ENCODE measurements at places on chromosomes 12 and 14.
A peak's percentile ranks its signal among the peaks of the same experiment; 100 is the strongest.

GRCh38 chr12:92142251-92142926, 3.3 kb downstream of the BTG1 start:
- no peak for DNase-seq

DNA sequence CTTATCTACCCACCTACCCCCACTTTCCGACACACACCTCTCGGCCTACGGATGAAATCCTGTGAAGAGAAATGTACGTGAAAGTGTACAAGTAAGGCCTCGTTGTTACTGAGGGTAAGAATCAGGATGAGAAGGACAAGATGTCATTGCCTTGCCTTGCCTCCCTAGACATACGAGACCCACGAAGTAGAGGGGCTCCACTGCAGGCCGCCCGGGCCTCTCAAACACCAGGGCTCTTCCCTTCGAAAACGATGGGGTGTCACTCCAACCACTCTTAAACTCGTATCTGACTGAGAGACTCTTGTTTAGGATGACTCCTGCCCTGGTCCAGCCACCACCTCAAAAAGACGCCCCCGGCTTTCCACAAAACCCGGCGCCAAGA, 498 bp downstream of the RACGAP1 start:
- no peak for DNase-seq

- DNase-seq: no peak
Observed at GRCh38 chr12:6791931-6792520, 2.7 kb downstream of the CD4 start.

DNA sequence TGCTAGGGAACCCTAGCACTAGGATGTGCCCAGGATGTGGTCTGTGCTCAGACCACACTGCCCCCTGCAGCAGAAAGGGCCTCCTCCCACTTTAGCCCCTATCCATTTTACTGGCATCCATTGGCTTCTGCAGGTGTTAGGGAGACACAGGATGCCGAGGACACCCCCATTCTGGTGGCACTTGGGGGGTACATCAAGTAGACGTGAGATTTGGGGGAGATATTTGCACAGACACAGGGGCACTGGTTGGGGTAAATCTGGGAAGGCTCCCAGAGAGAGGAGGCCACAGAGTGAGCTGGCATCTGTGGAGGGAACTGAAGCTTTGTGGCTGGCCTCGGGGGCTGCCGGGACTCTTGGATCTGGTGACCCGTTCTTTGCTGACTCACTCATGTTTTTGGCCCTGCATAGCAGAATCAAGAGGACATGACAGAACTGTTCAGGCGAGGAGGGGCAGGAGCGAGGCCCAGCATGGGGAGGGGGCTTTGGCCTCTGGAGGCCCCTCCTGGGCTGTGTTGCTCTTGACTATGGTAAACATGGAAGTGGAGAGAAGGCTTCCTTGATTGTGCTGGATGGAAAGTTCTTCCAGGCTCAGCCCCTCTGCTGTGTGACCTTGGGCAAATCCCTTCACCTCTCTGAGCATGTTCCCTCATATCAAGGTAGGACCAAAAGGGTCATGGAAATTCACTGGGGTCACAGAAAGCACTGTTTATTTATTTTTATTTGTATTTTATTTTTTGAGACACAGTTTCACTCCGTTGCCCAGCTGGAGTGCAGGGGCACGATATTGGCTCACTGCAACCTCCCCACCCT, 1.8 kb downstream of the PLBD2 start:
- no peak for DNase-seq

DNA sequence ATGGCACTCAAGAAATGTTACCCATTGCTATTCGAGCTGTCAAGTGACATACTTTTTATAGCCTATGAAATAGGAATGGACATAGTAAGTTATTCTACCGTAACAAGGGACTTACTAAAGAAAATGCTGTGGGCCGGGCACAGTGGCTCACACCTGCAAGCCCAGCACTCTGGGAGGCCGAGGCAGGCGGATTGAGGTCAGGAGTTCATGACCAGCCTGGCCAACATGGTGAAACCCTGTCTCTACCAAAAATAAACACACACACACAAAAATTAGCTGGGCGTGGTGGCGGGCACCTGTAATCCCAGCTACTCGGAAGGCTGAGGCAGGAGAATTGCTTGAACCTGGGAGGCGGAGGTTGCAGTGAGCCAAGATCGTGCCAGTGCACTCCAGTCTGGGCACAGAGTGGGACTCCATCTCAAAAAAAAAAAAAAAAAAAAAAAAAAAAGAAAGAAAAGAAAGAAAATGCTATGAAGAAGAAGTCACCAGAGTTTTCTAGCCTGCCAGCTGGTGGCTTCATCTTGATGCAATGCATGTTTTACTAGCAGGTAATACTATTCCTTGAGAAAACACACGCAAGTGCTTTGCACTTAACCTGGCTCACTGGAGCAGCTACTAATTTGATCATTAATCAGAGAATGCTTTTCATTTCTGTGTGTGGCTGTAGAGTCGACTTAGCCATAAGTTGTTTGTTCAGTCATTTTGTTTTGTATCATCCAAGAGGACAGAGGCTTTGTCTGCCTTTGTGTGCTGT, 166.7 kb upstream of the MYL2 start:
- no peak for DNase-seq

DNA sequence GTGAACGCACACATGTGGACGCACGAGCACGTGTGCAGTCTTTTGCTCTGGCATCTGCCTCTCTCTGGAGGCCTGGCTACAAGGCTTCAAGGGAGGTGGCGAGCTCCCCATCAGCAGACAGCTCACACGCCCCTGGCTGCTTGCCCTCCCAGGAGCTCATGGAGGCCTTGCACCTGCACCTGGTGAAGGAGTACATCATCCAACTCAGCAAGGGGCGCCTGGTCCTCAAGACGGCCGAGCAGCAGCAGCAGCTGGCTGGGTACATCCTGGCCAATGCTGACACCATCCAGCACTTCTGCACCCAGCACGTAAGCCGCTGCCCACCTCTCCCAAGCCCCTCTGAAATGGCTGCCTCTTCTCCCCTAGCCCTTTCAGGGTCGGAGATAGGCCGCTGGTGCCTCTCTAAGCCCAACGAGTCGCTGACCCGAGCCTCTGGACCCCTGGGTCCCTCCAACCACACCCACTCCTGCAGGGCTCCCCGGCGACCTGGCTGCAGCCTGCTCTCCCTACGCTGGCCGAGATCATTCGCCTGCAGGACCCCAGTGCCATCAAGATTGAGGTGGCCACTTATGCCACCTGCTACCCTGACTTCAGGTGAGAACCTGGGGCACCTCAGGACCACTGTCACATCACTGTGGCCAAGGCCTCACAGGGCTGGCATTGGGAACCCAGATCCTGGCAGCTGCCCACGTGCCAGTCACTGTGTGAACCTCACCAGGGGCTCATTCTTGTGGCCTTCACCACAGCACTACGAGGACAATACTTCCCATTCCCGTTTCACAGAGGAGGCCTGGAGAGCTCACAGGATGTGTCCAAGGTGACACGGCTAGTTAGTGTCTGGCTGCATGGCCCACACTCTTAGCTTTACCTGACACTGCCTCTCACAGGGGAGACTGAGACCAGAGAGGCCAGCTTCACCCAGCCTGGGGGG, 10.2 kb downstream of the TNFAIP2 start:
- no peak for DNase-seq

DNA sequence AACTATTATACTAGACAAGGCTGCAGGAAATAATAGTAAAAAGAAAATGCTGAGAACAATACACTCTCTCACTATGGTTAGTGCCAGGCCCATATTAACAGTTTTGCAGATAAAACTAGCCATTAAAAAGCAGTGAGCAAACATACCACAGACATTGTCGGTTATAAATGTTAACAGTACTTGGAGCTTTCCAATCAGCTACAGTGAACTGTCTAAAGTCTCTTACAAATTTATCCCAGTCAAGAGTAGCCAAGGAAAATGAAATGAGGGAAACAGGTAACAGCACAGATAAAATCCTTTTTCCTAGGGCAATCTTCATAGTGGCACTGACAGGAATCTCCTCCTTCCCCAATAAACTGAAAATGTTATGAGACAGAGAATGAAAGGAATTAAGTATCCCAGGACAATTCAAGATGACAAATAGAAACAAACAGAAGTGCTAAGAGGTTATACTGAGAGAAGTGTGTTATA, 30.8 kb downstream of the PAWR start:
- DNase-seq: no peak

DNA sequence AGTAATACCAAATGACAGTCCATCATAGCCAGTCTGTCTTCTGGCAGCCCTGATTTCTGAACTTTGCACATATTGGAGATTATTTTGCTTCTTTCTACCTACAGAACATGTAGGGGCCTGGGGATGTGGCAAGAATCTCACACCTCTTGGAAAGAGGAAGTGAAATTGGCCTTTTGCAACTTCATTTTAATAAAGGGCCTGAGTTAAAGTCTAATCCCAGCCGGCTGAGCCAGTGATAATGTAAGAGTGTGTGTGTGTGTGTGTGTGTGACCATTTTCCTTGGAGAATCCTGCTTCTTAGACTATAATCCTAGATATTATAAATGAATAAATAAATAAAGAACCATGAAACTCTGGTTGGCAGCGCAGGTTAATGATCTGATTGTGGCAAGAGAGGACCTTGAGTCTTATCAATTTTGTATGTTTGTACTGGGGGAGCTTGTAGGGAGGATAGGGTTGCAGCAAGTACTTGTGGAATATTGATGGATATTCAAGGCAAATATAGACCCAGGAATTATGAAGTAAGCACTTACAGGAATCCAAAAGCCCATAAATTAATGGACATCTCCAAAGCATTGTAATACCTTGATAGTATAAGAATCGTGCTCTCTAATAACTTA, 233.2 kb upstream of the AMIGO2 start:
- peak; percentile 29 for DNase-seq

- peak; percentile 91 for DNase-seq
Observed at GRCh38 chr12:46268583-46269428, at the start of gene SLC38A1. Gene SLC38A1, minus strand, starts transcription at chr12:46269043. Its CDS starts 29,243 bp downstream, at chr12:46239800.

DNA sequence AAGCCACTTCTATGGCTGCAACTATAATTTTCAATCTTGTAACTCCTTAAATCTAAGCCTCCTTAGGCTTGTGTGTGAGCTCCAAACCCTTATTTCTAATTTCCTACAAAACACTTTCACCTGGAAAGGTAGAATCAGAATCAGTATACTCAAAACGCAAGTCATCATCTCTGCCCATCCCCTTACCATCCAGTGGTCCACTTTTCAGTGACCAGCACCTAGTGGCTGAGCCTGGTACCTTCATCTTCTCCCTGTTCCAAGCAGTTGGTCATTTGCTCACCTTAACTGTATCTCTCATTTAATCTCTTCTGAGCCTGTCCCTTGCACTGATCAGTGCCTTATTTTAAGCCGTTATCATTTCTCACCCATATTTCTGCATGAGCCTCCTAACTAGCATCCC, 107.9 kb downstream of the PPM1H start:
- no peak for DNase-seq

GRCh38 chr12:106170285-106170684, 31.5 kb upstream of the NUAK1 start:
- no peak for DNase-seq
